ENCODE measurements at places on chromosomes 2 and 18.

DNA sequence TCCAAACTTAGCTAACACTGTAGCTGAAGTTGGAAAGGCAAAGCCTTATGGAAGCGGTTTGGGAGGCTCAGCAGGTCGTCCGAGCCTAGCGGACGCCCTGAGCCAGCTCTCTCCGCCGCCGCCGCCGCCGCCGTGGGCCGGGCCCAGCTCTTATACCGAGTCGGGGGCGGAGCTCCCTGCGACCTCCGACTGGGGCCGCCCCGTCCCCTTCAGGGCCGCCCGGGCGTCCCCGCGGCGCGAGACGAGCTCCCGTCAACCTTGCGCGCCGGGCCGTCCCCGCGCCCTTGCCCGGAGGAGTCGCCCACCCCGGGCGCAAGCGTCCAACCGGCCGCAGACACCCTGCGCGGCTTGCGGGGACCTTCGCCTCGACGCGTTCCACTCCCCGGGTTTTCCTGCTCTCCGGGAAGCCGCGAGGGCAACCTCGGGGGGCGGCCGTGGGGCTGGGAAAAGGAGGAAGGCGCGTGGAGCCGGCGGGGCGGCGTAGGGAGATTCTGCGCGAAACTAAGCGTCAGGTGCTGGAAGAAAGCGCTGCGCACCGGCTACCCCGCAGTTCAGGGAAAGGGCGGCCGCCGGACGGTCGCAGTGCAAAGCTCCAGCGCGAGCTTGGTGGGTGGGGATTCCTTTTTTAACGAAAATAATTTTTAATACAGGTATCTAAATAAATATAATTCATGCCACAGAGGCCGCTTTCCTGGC lies at the start of gene SLC40A1:
SLC40A1 (minus strand) TSS at position 129 of the 696 bp plus-strand sequence. CDS start 326 bp downstream, outside the sequence.
- peak; percentile 20 for DNase-seq

DNA sequence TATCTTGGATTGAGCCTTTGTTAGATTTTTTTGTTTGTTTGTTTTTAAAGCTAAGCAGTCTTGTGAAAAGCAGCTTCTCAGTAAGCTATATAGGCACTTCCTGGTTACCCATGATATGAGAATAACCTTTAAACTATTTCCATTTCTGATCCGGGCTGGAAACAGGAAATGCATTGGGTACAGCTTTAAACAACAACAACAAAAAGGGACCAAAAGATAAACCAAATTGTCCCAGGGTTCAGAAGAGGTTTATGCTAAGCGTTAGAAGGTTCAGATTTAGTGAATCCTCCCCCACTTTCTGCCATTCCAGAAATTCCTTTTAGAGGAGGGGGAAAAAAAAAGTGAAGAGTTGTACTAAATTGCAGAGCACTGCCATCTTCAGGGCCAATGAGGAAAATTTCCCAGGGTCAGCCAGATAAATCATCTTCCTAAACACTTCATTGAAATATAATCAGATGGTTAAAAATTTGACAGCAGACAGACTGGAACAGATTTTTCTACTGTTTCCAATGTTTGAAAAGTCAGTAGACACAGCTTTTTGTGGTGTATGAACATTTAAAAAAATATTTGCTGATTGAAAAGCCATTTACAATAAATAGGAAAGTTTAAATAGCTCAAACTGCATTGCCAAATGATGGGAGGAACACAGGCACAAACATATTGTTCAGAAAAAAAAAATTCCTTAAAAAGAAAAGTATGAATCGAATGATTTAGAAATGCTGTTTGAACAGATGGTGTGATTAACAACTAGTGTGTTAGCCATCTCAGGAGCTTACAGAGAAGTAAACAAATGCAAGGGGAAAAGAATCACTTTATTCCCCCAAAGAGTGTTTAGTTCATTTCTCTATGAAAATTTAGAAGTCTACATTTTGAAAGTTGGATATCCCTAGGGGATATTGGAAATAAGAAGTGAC lies 189.9 kb upstream of the TANK start:
- DNase-seq: no peak

- DNase-seq: no peak
Observed at GRCh38 chr2:143525402-143525860, 396.2 kb downstream of the ARHGAP15 start.

GRCh38 chr2:11729362-11730212 lies 16.8 kb upstream of the LPIN1 start:
- DNase-seq: no peak

DNA sequence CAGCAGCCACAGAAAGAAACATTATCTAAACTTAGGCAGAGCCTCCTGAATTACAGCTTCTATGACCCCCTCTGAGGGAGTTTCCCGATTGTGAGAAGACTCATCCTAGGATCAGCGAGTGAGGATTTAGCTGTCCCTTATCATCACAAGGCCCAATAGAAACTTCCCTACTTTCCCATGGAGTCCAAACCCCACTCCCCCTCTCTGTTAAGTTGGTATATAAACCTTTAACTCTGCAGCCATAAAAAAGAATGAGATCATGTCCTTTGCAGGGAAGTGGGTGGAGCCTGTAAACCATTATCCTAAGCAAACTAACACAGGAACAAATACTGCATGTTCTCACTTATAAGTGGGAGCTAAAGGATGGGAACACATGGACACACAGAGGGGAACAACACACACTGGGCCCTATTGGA lies 78.8 kb downstream of the MYL12B start:
- no peak for DNase-seq

- DNase-seq: no peak
Observed at GRCh38 chr18:37122877-37123276, 293.9 kb downstream of the KIAA1328 start.

GRCh38 chr18:79819968-79820351 lies 22.2 kb downstream of the KCNG2 start:
- no peak for DNase-seq
